ENCODE measurements at places on chromosomes 7 and 10.

- DNase-seq = no peak
Observed at GRCh38 chr7:141208539-141208938, 134.7 kb downstream of the TMEM178B start.

- DNase-seq = no peak
Observed at GRCh38 chr10:95411635-95412034, 120.8 kb upstream of the PDLIM1 start.

DNA sequence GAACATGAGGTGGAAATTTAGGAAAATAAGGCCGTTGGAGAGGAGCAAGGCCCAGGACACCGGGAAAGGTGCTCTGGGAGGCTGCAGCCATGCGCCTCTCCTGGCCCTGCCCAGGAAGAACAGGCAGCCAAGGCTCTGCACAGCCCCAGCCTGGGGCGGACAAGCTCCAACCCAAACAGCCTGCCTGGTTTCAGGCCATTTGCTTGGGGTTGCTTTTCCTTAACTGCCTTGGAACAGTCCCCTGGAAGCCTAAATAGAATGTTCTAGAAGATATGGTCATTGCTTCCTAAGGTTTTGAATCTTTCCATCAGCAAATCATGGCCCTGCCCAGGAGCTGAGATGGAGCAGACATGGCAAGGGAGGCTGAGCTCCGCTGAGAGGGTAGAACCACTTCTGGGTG lies 11.0 kb downstream of the VSTM4 start:
- no peak for DNase-seq

GRCh38 chr7:21675255-21675654 lies 132.4 kb downstream of the DNAH11 start:
- no peak for DNase-seq
